ENCODE measurements at places on chromosomes 3 and 15. TPM values are rescaled to one million over a fixed set of nuclear protein-coding genes. Genes with fewer than 3 reads are reported as not detected.

DNA sequence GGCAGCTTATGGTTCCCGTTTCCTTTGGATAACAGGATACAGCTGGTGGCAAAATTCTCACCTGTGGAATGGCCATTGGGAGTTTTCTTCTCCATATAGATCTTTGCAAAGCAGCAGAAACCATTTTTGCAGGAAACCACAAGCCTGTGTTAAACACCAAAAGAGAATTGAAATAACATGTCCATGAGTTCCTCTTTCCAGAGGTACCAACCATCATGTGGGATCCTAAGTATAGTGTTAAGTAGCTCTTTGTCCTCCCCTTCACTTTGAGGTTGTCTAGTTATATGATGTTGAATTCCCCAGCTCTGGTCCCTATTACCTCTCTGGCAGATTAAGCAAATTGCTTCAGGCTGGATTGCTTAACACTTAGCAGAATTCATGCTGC is 94.9 kb downstream of the AKAP13 start:
- no peak overlapping the region for H3K27ac ChIP-seq
- DNase-seq, result no peak
- H3K4me1 ChIP-seq, result peaks cover 75% of the 10 kb centered on the region
- H3K4me3 ChIP-seq, result no peak overlapping the region

DNA sequence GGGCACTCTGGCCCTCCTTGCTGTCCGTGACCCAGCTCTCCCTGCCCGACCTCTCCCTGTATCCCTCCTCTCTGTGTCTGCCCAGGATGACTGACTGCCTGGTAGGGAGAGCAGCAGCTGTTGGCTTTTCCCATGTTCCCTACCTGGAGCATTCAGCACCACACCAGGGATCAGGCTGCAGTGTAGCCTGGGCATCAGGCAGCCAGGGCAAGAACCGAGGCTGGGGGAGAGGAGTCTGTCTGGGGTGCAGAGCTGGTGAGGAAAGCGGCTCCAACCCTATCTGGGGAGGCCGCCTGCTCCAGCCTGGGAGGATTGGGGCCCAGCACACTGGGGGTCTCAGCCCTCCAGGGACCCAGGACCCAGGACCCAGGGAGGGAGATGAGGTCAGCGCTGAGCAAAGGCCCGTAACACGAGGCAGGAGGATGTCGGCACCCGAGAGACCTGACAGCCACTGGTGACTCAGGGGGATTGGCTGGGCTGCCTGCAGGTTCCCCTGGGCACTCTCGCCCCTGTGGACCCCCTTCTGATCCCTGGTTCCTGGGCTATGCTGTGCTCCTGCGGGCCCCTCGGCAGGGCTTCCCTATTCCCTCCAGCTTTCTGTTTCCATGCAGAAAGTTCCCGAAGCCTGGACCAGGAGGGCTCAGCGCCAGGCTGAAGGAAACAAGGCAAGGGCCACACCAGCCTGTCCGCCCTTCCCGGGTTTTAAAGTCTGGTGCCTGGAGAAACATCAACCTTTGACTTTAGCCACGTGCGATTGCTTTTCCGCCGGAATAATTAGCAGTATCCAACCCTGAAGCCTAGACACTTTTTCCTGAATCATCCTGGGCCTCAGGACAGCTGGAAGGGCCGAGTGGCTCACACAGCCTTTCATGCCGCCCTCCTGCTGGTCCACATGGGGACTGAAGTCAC is 128.2 kb upstream of the MEF2A start:
- peaks cover 68% of the 10 kb centered on the region for H3K4me1 ChIP-seq
- no peak overlapping the region for H3K4me3 ChIP-seq
- H3K36me3 ChIP-seq, result no peaks in the 10 kb centered on the region
- H3K27me3 ChIP-seq, result no peaks in the 10 kb centered on the region

GRCh38 chr3:169686874-169687273 is 23.4 kb upstream of the MECOM start:
- DNase-seq, result no peak
- no peak overlapping the region for H3K4me3 ChIP-seq
- H3K36me3 ChIP-seq, result no peaks in the 10 kb centered on the region
- H3K27ac ChIP-seq, result no peak overlapping the region
- peaks cover 6% of the 10 kb centered on the region for H3K27me3 ChIP-seq

GRCh38 chr3:128486681-128487537 is 6.1 kb downstream of the GATA2 start:
- peak overlapping the region; percentile 72 for H3K4me3 ChIP-seq
- H3K36me3 ChIP-seq, result no peaks in the 10 kb centered on the region
- H3K4me1 ChIP-seq, result peaks cover 43% of the 10 kb centered on the region
- no peak overlapping the region for H3K27ac ChIP-seq

DNA sequence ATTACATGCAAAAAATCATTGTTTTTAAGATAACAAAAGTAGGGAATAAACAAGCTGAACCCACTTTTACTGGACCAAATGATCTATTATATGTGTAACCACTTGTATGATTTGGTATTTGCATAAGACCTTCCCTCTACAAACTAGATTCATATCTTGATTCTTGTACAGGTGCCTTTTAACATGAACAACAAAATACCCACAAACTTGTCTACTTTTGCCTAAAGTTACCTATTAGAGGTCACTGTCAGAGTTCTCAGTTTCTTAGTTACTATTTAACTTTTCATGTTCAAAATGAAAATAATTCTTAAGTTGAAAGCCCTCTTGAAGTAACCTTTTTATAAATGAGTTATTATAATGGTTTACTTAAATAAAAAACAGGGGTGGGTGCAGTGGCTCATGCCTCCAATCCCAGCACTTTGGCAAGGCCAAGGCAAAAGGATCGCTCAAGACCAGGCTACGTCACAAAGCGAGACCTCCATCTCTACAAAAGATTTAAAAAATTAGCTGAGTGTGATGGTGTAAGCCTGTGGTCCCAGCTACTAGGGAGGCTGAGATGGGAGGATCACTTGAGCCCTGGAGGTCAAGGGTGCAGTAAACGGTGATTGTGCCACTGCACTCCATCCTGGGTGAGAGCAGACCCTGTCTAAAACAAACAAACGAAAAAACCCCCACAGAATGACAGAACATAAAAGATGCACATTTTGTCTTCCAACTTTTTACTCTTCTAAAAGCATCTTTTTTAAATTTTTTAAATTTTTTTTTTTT is 16.0 kb downstream of the ACTR8 start:
- H3K36me3 ChIP-seq, result peaks cover 33% of the 10 kb centered on the region
- no peaks in the 10 kb centered on the region for H3K27me3 ChIP-seq
- no peak for DNase-seq
- no peak overlapping the region for H3K27ac ChIP-seq

- no peak for DNase-seq
- no peaks in the 10 kb centered on the region for H3K4me1 ChIP-seq
These were observed 288.4 kb upstream of the LYSMD4 start for GRCh38 chr15:100021653-100022052.

DNA sequence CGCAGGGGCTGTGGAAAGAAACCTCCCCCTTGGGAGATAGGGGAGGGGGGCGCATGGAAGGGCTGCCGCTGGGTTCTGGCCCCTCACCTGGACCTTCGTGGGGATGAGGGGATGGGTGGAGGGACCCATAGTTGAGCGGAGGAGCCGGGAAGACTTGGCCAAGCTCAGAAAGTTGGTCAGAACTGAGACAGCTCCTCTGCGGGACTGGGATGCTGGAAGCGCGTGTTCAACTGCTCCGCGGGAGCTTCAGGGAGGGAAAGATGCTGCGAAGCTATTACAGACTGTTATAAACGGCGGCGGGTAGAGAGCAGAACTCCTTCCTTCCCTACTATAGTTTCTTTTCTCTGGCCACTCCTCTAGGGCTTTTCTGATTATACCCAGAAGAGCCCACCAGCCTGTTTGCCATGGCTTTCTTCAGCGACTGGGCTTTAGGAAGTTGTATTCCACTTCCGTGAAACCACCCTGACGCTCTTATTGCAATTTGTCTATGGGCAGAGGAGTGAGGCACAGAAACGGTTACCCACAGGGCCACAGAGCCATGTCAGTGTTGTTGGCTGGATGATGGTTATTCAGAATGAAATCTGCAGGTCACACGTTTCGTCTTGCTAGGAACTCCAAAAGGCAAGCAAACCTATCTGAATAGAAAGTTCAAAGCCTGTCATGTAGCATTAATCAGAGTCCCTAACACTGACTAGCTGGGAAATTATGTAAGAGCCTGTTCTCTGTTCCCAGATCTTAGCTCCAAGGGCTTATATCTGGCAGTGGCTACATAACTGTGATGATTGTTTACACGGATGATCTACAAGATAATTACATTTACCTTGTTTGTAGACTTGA is 1.1 kb downstream of the SYNPR start:
- H3K27ac ChIP-seq, result no peak overlapping the region
- no peak overlapping the region for H3K4me3 ChIP-seq
- no peaks in the 10 kb centered on the region for H3K36me3 ChIP-seq
- no peaks in the 10 kb centered on the region for H3K4me1 ChIP-seq
- no peak for DNase-seq
- H3K27me3 ChIP-seq, result peaks cover 38% of the 10 kb centered on the region

DNA sequence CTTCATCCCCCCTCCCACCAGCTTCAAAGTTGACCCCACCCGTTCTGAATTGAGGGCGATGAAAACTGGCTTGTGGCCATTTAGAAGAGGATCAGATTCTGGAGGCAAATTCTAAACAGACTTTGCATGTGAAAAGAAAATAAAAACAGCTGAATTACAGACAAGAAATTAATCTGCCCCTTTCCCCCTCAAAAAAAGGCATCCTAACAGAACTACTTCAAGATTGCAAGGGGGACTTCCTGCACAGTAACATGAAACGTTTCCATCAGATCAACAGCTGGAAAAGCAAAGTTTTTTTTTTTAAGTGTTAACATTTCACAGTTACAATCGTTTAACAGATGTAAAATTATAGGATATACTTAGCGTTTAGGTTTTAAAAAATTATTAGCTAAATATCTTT is 229.3 kb downstream of the RORA start:
- peaks cover 11% of the 10 kb centered on the region for H3K27me3 ChIP-seq
- H3K4me3 ChIP-seq, result no peak overlapping the region
- no peaks in the 10 kb centered on the region for H3K36me3 ChIP-seq
- DNase-seq, result no peak

GRCh38 chr3:50930371-50931208 is 255.9 kb downstream of the DOCK3 start:
- no peak overlapping the region for H3K27ac ChIP-seq
- H3K4me1 ChIP-seq, result peaks cover 11% of the 10 kb centered on the region
- H3K36me3 ChIP-seq, result peaks cover 12% of the 10 kb centered on the region
- H3K27me3 ChIP-seq, result peaks cover 4% of the 10 kb centered on the region
- no peak for DNase-seq

DNA sequence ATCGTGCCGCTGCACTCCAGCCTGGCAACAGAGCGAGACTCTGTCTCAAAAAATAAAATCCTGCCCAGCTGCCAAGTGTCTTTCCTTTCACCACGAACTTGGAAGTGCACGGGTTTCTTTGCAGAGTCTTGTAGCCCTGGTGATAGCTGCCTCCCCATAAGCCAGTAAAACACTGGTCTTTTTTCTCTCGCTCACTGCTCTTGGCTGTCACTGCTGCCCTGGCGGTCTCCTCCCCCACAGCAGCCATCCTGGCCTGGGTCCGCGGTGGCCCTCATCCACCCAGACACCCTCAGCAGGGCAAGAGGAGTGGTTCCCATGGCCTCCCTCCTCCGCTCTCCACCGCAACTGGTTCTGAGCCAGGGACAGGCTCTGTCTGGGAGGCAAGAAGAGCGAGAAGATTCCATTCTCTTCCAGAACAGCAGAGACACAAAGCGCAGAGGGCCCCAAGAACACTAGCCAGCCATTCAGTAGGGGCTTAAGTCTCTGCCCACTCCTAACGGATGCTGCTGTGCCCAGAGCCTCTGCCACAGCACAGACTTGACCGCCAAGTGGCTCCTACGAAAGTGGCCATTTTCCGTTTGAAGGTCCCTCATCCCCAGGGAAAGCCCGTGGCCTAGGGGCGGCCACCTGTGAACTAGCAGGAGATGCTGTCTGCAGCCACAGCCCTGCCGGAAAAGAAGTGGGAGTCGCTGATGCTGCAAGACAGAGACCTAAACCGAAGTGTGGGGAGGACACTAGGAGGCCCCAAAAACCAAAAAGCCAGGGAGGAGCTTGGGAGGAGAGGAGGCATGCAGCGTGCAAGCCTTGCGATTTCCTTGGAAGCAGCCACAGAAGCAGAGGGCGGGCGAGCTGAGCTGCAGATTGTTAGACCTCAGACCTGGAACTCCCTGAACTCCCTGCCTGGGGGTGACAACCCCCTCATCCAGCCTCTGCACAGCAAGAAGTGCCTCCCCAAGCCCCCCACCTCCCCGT is 44.1 kb downstream of the KLHL25 start:
- no peaks in the 10 kb centered on the region for H3K27me3 ChIP-seq
- no peak overlapping the region for H3K4me3 ChIP-seq
- H3K36me3 ChIP-seq, result peaks cover 7% of the 10 kb centered on the region
- no peak overlapping the region for H3K27ac ChIP-seq
- H3K4me1 ChIP-seq, result peaks cover 19% of the 10 kb centered on the region
- no peak for DNase-seq

DNA sequence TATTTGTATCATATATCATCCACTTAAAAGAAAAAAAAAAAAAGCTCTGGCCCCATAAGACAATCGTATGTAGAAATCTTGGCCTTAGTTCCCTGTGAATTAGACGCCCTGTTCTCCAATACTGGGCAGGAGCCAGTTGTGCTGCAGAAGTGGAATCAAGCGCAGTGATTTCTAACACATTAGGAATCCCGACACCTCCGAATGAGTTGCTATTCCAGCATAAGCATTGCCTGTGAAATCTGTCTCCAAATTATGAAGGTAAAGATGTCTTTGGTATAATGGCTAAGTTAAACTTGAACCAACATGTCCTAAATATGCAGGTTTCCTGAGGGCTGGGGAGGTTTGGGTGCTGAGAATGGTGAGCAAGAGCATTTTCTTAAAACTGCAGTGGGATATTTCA is 199.4 kb upstream of the ARRDC4 start:
- no peaks in the 10 kb centered on the region for H3K36me3 ChIP-seq
- H3K27ac ChIP-seq, result no peak overlapping the region
- no peak for DNase-seq
- H3K4me3 ChIP-seq, result no peak overlapping the region

GRCh38 chr15:69126054-69126469 is 34.4 kb upstream of the GLCE start:
- H3K27me3 ChIP-seq, result no peaks in the 10 kb centered on the region
- no peaks in the 10 kb centered on the region for H3K36me3 ChIP-seq
- H3K4me3 ChIP-seq, result no peak overlapping the region
- no peak overlapping the region for H3K27ac ChIP-seq
- no peak for DNase-seq

DNA sequence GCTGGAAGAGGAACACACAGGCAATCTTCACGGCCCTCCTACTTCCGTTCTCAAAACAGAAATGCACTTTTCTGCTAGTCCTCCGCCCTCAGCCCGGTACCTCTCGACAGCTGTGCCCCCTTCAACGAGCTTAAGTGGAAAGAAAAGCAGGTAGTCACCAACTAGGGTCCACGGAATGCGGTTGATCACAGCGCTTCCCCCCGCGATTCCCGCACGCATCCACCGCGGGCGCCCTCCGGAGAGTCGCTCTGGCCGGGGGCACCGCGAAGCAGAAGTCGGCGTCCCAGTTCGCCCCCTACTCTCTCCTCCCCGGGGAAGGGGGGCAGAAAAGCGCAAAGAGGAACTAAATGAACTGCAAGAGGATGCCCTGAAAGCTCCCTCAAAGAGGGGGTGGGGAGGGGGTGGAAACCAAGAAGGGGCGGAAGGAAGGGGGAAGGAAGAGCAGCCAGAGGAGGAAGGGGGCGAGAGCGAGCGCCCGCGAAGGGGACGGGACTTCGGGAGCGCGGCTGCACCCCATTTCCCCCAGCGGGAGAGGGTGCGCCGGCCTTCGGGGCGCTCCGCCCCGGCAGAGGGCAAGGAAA is 738 bp downstream of the ACAP2 start:
- peak; percentile 56 for DNase-seq
- H3K36me3 ChIP-seq, result peaks cover 1% of the 10 kb centered on the region
- H3K4me3 ChIP-seq, result peak overlapping the region; percentile 93

The PLXNA1 gene
- 5.0 TPM for total RNA-seq

The MFN1 gene
- total RNA-seq, result 23.1 TPM

The RTP1 gene
- not detected for total RNA-seq

The RMDN3 gene
- 19.2 TPM for total RNA-seq

The ALPK3 gene
- 0.02 TPM for total RNA-seq

The SLC24A5 gene
- total RNA-seq, result not detected

The LDHAL6B gene
- total RNA-seq, result not detected

Data from activated naive CD4-positive, alpha-beta T cell treated with anti-CD3 and anti-CD28 coated beads for 36 hours (primary cell).